ENCODE measurements at places on chromosomes 1 and 21.

GRCh38 chr1:90707363-90707710 is 9.8 kb downstream of the BARHL2 start:
- DNase-seq = no peak

- no peak for DNase-seq
Observed at GRCh38 chr1:26029864-26030481, 8.4 kb downstream of the EXTL1 start.

DNA sequence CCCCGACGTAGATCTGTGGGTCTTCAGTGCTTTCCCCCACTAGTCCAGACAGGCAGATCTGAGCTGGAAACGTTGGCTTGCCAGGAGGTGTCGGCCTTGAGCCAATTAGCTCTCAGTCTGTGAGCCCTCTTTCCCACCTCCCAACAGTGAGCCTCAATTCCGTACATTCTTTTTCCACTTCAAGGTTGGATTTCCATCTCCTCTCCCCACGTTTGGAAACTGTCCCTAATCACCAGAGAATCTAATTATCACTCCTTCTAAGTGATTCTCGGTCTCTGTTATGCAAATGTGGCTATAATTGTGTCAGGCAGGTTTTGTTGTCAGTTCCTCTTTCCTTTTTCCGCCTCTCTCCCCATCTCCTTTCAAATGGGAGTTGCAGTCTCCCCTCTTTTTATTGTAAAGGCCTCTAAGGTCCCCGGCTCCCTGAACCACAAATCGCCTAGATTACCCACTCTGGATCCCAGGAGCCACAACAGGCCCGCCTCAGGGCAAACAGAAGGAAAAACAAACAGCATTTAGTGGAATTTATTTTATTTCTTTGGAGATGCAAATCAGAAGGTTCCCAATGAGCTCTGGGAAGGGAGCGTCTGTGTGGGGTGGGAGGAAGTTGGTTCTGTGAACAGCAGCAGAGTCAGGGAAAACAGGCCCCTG is 29.4 kb upstream of the LRRN2 start:
- DNase-seq = no peak

GRCh38 chr1:53968125-53968513 is 22.0 kb downstream of the LRRC42 start:
- DNase-seq = no peak

- DNase-seq = no peak
Observed at GRCh38 chr1:218537122-218537913, 192.2 kb downstream of the TGFB2 start.

DNA sequence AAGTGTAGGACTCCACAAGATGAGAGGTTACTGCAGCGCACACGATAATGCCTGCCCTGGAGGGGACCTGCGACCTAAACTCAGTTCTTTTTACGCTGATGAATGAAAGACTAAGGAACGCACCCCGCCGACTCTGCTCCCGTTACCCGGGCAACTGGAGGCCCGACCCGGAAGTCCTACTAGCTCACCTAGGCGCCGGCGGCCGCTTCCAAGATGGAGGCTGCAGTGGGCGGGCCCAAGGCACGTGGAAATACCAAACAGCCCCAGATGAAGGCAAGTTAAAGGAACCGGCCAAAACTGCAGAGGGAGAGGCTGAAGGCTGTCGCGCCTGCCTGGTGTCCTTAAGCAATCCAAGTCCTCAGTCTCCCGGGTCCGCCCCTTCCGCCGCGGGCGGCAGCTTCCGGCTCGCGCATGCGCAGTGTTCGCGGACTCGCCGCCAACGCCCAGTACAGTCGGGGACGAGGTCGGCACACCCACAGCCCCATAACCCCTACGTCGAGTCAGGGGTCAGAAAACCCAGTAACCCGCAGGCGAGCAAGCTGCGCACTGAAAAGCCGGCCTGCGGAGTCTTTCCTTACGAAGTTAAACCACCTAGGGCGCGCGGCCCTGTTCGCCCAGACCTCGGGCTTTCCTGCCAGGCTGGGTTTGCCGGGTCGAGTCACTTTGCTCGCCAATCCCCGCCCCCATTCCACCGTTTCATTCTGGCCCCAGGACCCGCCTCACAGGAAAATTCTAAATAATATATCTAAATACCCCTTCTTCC is at the start of gene SETD4:
TSS of gene SETD4 (minus strand) at position 368 of the 763 bp plus-strand sequence. CDS start 1,638 bp downstream, outside the sequence.
- DNase-seq = peak; percentile 92

- no peak for DNase-seq
Observed at GRCh38 chr1:184048561-184049240, 2.8 kb upstream of the TSEN15 start.

- no peak for DNase-seq
Observed at GRCh38 chr1:111600886-111601386, 18.7 kb upstream of the RAP1A start.

GRCh38 chr1:241095847-241096246 is 261.2 kb downstream of the RGS7 start:
- DNase-seq = no peak

- no peak for DNase-seq
Observed at GRCh38 chr1:109229531-109230127, 15.9 kb downstream of the SARS1 start.

DNA sequence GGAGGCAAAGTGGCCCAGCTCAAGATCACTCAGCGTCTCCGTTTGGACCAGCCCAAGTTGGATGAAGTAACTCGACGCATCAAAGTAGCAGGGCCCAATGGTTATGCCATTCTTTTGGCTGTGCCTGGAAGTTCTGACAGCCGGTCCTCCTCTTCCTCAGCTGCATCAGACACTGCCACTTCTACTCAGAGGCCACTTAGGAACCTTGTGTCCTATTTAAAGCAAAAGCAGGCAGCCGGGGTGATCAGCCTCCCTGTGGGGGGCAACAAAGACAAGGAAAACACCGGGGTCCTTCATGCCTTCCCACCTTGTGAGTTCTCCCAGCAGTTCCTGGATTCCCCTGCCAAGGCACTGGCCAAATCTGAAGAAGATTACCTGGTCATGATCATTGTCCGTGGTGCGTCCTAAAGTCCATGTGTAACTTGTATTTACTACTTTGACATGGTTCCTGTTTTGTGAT is 2.7 kb downstream of the RBM15 start:
- no peak for DNase-seq

GRCh38 chr1:180534214-180534613 is 24.6 kb upstream of the OVAAL start:
- no peak for DNase-seq

GRCh38 chr21:42809577-42810475 is 69.5 kb downstream of the WDR4 start:
- DNase-seq = no peak

DNA sequence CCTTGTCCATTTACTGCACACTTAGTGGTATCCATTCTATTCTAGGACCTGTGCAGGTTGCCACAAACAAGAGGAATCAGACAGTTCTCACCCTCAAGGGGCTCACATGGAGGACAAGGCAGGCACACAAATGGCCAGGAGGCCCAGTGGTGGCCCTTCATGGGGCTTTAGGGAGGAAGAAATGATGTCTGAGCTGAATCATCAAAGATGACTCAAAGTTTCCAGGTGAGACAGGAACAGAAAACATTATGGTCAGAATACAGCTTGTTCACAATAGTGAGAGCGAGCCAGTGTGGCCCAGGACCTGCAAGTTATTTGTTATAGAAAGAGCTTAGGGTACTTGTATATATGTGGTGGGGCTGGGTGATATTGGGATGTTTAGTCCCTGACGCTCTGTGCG is 26.4 kb downstream of the SHISAL2A start:
- no peak for DNase-seq

- no peak for DNase-seq
Observed at GRCh38 chr1:84278905-84279304, 22.6 kb upstream of the SAMD13 start.

- no peak for DNase-seq
Observed at GRCh38 chr1:93827128-93827527, 51.9 kb downstream of the DNTTIP2 start.

- DNase-seq = no peak
Observed at GRCh38 chr1:235019961-235020360, 108.7 kb downstream of the TOMM20 start.

- DNase-seq = no peak
Observed at GRCh38 chr1:193462629-193463320, 276.4 kb upstream of the B3GALT2 start.

GRCh38 chr1:119038363-119038762 is 50.2 kb upstream of the TBX15 start:
- DNase-seq = no peak

GRCh38 chr1:192808163-192808517 is 699 bp upstream of the RGS2 start:
- peak; percentile 1 for DNase-seq

DNA sequence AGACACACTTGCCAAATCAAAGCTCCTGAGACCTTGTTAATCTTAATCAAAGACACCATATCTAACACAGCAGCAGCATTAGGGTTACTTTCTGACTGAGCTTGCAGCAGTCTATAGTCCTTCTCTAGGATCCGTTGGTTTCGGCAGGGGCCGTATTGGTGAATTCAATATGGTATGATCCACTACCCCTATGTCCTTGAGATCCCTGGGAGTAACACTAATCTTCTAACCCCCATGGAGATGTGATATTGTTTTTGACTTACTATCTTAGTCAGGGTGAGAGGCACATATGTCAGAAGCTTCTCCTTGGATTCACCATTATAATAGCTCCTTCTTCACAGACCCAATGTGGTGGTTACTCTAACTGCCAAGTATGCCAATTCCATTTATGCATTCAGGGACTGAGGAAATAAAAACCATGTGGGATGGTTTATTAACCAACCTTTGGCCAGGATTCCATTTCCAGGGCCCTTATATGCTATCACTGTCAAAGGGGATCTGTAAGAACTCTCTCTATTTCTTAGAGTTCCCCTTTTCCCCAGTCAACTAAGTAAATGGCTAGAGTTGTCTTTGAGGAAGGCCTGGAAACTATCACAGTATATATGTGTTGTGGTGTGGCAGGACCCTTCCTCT is 673.6 kb upstream of the USP24 start:
- DNase-seq = no peak

DNA sequence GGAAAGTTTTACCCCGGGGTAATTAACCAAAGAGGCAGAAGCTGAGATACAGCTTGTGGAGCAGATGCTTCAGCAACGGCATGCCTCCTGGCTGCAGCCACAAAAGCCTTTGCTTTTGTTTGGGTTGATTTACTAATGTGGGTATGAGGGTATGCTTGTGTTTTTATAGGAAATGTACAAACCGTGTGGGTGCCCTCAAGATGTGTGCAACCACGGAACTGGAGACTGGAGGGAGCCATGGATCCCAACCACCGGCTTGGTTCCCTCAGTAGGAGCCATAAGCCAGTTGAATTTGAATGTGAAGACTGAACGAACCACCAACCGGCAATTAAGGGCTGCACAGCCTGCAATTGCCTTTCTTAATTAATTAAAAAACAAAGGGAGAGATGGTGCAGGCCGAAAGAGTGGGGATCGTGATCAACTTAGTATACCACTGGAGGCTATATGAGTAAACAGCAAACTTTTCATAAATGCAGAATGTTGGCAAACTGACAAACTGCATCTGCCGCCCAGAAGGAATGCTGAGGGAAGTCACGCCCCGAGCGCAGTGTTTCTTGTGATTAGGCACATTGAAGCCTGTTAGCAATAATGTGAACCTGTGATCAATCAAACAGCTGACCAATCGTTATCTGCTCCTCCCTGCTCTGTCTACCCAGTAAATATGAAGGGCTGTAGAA is 104.1 kb downstream of the DISP1 start:
- DNase-seq = no peak

GRCh38 chr1:175894581-175894980 is 151.2 kb upstream of the TNR start:
- DNase-seq = no peak

DNA sequence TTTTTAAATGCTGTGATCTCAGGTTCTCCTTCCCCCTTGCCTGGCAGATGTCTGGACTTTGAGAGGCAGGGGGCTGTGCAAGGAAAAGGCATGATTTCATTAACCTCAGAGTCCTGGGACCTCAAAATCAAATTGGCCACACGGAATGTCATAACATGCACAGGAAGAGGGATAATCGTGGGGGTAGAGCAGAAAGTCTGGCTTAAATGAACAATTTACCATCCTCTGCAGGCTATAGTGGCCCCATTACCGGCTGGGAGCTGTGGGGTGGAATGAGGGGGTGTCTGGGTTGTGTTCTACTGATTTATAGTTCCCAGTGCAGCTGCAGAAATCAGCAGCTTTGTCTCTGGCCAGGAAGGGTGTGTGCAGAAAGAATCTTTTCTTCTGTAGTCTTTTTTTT is 10.8 kb downstream of the OPRD1 start:
- DNase-seq = no peak

GRCh38 chr21:44958471-44959191 is 18.8 kb downstream of the SLX9 start:
- DNase-seq = no peak

GRCh38 chr1:30675761-30676160 is 47.6 kb downstream of the MATN1 start:
- DNase-seq = no peak

- no peak for DNase-seq
Observed at GRCh38 chr1:172824209-172824608, 165.3 kb downstream of the FASLG start.

GRCh38 chr21:44902268-44903049 is 18.2 kb downstream of the ITGB2 start:
- DNase-seq = no peak

- no peak for DNase-seq
Observed at GRCh38 chr1:236753964-236754363, 41.1 kb upstream of the MTR start.

DNA sequence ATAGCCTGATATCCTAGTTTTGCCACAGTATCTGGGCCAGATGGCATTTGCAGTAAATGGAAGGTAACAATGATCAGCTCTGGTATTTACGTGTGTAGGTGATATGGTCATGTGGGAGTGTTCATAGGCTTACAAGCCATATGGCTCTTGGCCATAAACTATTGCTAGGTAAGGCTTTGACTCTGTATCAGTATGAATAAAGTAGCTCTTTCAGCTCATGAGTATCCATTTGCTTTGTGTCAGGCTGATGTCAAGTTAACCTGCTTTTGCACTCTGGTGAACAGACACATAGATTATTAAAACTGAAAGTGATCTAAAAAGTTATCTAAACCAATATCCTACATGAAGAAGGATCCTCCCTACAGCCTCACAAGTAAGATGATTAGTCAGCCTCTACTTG is 69.0 kb downstream of the DDR2 start:
- no peak for DNase-seq

DNA sequence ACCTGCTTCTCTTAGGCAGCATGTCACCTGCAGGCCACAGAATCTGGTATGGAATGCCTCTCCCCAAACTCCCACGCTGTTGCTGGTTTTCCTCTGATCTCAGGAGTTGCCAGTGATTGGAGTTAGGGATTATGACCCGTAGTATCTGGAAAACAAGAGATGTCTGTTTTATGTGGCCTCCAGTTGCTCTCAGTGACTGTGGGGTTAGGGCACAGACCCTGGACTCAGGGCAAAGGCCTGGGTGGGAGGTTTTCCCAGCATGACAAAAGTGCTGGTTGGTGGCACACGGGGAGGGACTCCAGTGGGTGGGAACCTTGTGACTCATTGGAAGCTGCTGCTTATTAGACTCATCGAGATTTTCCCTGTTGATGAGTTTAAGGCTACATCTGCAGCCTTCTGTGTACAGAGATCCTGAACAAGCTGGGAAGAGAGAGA is at the start of gene NR1I3:
TSS of gene NR1I3 (minus strand) at position 165 of the 435 bp plus-strand sequence. CDS start 1,638 bp downstream, outside the sequence.
- no peak for DNase-seq

GRCh38 chr1:111512931-111513330 is 9.5 kb upstream of the ADORA3 start:
- no peak for DNase-seq

GRCh38 chr1:1128454-1129139 is 12.7 kb upstream of the C1orf159 start:
- no peak for DNase-seq

Data from CD8-positive, alpha-beta T cell (primary cell).